GM23338 (cell line): ENCODE measurements at places on chromosomes 3 and 15. TPM values are rescaled to one million over a fixed set of nuclear protein-coding genes. Genes with fewer than 3 reads are reported as not detected.

GRCh38 chr3:137988152-137988551, 21.8 kb upstream of the CLDN18 start:
- no peak for DNase-seq

DNA sequence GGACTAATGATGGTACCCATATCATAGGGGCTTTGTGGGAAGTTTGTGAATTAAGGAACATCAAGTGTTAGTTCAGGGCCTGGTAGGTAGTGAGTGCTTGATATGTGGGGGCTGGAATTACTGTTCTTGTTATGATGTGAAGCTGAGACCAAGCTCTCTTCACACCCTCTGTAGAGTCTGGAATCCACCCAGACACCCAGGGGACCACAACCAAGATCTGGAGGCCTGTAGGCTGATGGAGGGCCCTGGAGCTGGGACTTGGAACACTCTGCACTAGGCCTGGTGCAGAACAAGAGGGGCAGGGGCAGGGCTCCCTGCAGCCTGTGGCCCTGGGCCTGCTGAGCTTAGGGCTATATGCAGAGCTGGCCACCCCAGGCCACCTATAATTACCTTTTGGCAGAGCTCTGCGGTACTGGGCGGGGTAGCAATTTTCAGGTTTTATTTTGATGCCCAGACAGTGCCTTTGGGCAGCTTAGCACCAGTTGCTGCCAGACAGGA, 13.1 kb upstream of the PRKCD start:
- no peak for DNase-seq

LEKR1 gene
- not detected in 2 replicates for polyA plus RNA-seq

PPM1L gene
- polyA plus RNA-seq: 2.9 and 3.9 TPM in 2 replicates

EHD4 gene
- polyA plus RNA-seq: 11.2 and 13.0 TPM in 2 replicates

GRCh38 chr3:114139836-114140235, 39.0 kb downstream of the DRD3 start:
- DNase-seq: no peak
